NCI-H1048 (cell line): ENCODE measurements at places on chromosomes 5 and 9.

GRCh38 chr5:158822099-158822498, 277.6 kb downstream of the EBF1 start:
- no peak for DNase-seq

DNA sequence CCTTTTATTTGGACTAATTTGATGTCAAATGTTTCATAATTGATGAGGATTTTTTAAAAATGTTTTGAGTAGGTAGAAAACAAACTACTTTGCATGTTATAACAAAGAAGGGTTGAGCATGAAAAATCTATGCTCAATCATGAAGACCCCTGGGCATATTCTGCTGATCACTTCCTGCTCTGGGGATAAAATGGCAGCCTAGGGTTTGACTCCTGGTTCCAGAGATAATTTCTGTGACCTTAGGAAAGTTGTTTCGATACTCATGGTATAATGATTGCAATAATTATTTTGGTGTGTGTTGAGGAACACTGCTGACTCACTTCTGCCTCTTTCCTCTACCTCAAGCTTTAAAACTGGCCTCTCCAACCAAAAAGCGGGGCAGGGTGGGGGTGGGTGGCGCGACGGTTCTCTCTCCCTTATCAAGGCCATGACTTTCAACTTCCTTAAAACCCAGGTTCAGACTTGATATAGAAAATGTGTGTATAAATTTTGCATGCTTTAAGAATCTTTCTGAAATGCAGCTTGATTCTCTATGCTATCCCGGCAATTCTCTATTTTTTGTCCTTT, 6.0 kb upstream of the PIP5K1B start:
- DNase-seq, result no peak

- DNase-seq, result no peak
Measured at GRCh38 chr5:9194509-9194908, 351.4 kb downstream of the SEMA5A start.

- no peak for DNase-seq
Measured at GRCh38 chr9:89483592-89484474, 14.1 kb downstream of the SEMA4D start.

DNA sequence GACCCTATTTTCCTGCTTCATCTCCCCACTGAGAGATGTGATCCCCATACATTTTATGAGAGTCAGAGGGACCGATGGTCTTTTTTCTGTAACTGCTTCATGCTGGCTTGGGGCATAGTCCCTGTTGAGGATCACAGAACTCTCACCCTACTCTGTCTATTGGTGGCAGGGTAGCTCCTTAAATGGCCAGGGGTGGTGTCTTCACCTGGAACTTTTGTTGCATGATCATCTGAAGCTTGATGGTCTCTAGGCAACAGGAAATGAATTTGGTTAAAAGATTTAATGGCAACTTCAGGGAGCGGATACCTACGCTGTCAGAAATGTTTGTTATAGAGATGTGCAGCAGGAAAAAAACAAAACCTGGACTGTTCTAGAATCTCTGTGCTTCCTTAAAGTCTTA, 87.0 kb upstream of the GLIS3 start:
- DNase-seq, result no peak

GRCh38 chr5:113325054-113325453, 109.7 kb downstream of the TSSK1B start:
- DNase-seq, result no peak

DNA sequence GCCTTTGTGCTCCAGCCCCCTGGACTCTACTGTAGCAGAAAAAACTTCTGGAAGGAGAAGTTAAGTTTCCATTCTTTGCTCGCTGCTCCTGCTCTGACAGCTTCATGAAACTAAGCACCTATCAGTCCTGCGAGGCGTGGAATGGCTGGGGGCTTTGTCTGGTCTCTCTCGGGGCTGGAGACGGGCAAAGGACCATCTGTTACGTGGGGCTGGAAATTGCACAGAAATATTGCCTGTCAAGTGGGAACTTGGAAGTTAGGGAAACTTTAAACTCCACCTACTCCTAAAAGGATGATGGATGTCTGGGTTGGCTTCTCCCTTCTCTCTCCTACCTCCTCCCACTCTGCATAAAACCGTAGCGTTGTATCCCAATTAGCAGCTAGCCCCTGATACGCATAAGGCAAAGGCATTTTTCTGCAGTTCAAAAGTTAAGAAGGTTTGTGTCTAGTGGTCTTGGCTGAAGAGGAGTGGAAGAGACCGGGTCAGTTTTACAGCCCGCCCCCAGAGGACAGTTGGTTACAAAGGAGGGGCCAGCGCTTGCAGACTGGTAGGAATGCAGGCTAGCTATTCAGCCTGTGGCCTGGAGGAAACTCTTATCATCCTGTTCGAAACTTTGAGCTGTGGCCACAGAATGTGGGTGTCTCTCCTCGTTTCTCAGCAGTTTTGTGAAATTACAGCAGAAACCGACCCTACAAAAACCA, 1.3 kb downstream of the FBXL7 start:
- DNase-seq, result no peak
